Hematopoietic multipotent progenitor cell treated with erythropoietin and hydrocortisone succinate and interleukin-3 and kit ligand, for 15 days (in vitro differentiated cells): ENCODE measurements at places on chromosomes 16 and 17.
A peak's percentile ranks its signal among the peaks of the same experiment; 100 is the strongest.

GRCh38 chr17:67107171-67107570 lies 62.8 kb downstream of the CACNG1 start:
- no peak for DNase-seq

- no peak for DNase-seq
Observed at GRCh38 chr16:49061137-49061714, 220.4 kb downstream of the CBLN1 start.

DNA sequence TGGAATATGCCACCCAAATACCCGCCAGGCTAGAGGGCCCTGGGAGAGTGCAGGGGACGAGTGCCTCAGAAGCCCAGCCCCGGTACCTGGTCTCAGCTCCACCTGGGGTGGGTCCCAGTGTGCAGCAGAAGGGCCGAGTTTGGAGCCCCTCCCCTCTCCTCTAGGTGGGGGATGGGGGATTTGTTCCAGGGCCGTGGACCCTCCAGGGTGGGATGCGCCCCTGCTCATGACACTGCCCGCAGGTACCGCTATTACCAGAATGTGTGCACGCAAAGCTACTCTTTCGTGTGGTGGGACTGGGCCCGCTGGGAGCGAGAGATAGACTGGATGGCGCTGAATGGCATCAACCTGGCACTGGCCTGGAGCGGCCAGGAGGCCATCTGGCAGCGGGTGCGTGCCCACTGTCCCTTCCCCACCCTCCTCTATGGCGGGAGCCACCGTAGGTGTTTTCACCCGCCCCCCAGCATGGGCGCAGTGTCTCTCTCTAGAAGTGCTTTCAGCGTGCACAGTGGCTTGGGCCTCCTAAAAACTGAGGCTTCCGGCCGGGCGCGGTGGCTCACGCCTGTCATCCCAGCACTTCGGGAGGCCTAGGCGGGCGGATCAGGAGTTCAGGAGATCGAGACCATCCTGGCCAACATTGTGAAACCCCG lies 1.2 kb downstream of the NAGLU start:
- no peak for DNase-seq

- DNase-seq: no peak
Observed at GRCh38 chr17:17497065-17497844, 1.1 kb upstream of the RASD1 start.

DNA sequence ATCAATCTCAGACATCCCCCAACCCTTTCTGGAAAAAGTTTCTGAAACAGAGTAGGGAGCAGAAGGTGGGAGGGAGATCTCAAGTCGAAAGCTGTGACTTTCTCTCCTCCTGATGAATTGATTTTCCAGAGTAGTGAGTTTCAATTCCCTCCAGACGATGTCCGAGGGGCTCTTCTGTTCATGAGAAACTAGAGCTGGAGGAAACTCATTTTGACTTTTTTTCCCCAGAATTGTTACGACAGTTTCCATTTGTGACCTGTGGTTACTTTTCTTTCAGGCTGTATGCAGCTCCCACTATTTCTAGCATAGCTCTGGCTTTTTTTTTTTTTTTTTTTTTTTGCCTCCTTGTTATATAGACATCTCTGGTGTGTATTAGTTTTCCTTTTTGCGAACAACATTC lies 422.1 kb upstream of the SALL1 start:
- DNase-seq: no peak

DNA sequence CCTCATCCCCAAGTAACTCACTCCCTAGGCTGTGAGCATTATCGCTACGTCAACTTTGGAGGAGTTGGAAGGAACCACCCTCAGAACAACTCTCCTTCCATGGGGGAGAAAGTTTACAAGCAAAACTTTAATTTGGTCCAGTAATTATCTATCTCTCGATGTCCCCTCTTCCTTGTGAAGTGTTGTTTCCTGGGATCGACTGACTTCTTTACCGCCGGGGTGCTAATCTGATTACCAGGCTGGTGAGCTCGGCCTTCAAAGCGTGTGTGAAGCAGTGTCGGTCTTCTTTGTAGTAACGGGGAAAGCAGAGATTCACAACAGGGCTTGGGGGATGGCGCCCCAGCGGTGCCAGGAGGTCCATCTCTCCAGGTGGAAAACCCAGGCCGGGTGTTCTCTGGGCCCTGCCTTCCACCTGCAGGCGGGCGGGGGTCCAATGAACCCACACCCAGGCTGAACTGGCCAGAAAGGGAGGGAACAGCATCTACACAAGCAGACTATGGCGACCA lies 14.5 kb upstream of the FOXF1 start:
- no peak for DNase-seq

GRCh38 chr17:75764711-75765421 lies at the start of gene GALK1:
Gene GALK1, minus strand, starts transcription at chr17:75765192. Its CDS starts 56 bp downstream, at chr17:75765136.
- peak; percentile 52 for DNase-seq

DNA sequence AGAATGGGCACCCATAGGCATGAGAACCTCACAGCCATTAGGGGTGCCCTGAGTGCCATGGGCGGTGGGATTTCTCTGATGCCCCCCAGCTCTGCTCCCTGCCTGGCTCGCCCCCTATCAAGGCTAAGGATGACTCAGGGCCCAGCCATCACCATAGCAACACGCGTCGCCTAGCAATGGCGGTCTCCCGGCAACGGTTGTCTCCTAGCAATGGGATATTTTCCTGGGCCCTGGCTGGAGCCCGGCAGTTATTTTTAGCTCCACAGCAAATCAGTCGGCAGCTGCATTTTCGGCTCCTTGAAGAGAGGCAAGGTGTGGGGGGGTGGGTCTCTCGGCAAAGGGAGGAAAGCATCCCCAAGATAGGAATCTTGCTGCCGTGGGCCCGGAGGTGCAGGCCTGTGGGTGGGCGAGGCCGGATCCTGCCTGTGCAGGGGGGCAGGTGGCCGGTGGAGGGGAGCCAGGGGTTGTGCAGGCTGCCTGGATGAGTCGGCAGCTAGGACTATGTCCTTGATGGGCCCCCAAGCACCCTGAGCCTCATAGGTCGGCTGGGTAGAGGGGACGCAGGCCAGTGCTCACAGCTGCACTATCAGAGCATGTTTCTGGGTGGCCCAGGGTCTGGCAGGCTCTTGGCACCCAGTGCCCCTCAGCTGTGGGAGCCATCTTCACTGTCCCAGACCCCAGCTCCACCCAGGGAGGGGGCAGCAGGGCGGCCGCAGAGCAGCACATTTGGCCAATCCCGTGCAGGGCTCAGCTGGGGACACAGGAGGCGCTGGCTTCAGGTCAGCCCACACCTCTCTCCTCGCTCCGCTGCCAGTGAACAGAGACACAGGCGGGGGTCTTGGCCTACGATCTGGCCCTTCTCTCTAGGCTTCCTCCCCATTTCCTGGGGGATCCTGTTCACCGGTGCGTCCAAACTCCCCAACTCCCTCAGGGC lies 4.2 kb upstream of the FBXL16 start:
- no peak for DNase-seq

GRCh38 chr17:79045842-79046196 lies 21.9 kb downstream of the C1QTNF1 start:
- DNase-seq: peak; percentile 51

- no peak for DNase-seq
Observed at GRCh38 chr17:19676896-19677295, 28.3 kb downstream of the ALDH3A2 start.

- DNase-seq: no peak
Observed at GRCh38 chr17:61309362-61310256, 90.0 kb upstream of the TBX2 start.

- DNase-seq: no peak
Observed at GRCh38 chr17:48726114-48726915, 2.2 kb downstream of the HOXB13 start.

DNA sequence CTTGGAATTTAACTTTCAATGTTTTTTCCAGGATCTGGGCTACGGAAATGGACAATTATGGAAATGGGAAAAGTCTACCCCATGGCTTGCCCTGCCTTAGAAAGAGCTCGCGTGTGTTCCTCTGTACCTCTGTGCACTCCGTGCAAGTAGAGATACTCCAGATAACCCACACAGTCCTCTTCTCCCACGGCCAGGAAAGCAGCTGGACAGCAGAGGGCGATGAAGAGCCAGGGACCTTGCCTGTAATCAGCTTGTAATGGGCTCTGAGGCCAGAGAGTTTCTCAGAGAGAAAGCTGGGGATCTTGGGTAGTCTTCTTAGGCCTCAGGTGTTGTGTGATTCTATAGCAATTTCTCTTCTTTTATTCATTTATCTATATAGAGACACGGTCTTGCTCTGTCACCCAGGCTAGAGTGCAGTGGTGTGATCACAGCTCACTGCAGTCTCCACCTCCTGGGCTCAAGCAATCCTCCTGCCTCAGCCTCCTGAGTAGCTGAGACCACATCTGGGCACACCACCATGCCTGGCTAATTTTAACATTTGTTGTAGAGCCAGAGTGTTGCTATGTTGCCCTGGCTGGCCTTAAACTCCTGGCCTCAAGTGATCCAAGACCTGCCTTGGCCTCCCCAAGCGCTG lies 2.4 kb upstream of the SOCS7 start:
- DNase-seq: peak; percentile 84

DNA sequence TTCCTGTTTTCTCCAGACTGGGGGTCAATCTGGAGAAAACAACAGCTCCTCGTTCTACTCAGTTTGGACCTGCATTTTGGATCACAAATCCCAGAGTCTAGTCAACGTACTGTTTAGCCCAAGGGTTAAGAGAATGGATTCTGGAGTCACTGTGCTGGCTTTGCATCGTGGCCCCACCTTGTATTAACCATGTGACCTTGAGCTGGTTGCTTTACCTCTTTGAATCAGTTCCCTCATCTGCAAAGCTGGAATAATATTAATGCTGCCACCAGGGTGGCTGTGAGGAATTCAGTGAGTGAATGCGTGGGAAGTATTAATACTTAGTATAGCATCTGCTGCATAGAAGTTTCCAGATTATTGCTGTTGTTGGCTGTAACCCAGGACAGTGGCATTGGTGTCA lies 11.3 kb upstream of the DHRS7C start:
- no peak for DNase-seq

GRCh38 chr17:81858967-81859905 lies 1.1 kb downstream of the P4HB start:
- DNase-seq: peak; percentile 14

DNA sequence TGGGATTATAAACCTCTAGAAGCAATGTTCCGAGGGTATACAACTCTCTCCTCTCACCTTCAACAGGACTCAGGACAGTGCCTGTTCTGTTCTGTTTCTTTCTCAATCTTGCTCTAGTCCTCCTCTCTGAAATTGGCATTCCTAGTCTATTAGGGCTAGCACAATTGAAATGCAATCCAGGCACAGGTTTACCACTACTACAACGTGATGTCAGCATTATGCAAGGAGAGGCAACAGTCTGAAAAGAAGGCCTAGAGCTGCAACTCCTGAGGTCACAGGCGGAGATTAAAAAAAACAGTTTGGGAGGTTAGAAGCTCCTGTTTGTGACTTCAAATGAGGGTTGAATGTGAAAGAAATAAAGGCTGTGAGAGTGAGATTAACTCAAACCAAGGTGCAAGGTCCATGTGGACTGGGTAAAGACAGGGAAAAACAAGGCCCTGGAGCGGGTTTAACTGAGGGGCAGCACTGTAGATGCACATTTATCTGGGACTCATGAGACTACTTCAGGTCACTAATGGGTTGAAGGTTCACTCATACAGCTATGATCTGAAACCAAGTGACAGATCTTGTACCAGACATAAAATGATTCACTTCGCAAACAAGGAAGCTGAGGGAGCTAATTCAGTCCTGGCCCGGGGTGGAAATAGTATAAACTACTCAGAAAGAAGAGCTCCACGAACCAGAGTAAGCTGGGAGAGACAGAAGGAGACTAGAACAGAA lies 16.8 kb downstream of the AMFR start:
- DNase-seq: no peak

- DNase-seq: no peak
Observed at GRCh38 chr16:51535591-51535990, 384.5 kb upstream of the SALL1 start.

DNA sequence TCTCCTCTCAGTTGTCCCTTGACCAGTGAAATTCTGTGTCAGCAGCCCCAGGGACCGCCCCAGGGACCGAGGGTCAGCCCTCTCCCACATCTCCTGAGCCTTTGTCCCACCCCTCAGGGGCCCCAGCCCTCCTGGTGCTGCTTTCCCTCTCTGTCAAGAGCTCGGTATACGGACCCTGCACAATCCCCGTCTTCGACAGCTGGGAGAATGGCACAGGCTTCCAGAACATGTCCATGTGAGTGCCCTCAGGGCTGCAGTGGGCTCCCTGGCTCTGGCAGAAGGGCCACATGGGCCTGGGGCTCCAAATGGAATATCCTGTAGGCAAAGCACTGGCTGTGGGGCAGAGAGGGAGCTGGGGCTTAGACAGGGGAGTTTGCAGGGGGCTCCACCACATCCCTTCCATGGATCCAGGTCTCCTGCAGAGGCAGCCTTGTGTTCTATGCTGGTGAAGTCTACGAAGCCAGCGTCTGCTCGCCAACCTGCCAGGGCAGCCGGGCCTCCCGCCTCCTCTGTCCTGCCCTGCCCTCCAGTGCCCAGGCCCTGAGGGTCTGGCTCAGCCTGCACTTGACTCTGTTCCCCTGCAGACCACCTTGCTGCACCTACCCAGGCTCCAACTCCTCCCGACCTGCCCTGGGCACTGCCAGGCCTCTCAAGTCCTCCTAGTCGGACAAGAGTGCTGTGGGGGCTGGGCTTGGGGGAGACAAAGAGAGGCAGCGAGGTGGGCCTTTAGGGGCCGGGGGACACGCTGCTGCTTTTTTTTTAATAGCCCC lies 28.0 kb downstream of the ADGRG5 start:
- no peak for DNase-seq

GRCh38 chr16:83533193-83533592 lies 274.6 kb upstream of the HSBP1 start:
- DNase-seq: no peak

- DNase-seq: no peak
Observed at GRCh38 chr17:17346428-17347233, 43.5 kb downstream of the NT5M start.

DNA sequence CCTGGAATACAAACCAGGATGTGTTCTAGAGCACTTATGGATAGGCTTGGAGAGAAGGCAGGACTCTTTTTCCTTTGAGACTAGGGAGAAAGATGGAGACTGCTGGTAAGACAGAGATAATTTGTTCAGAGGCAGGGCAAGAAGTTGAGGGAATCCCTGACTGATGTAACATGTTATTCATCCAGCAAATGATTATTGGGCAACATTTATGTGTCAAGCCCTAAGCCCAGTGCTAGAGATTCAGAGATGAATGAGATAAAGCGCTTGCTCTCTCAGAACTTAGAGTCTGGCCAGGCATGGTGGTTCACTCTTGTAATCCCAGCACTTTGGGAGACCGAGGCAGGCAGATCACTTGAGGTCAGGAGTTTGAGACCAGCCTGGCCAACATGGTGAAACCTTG lies 47.8 kb upstream of the NUFIP2 start:
- no peak for DNase-seq

DNA sequence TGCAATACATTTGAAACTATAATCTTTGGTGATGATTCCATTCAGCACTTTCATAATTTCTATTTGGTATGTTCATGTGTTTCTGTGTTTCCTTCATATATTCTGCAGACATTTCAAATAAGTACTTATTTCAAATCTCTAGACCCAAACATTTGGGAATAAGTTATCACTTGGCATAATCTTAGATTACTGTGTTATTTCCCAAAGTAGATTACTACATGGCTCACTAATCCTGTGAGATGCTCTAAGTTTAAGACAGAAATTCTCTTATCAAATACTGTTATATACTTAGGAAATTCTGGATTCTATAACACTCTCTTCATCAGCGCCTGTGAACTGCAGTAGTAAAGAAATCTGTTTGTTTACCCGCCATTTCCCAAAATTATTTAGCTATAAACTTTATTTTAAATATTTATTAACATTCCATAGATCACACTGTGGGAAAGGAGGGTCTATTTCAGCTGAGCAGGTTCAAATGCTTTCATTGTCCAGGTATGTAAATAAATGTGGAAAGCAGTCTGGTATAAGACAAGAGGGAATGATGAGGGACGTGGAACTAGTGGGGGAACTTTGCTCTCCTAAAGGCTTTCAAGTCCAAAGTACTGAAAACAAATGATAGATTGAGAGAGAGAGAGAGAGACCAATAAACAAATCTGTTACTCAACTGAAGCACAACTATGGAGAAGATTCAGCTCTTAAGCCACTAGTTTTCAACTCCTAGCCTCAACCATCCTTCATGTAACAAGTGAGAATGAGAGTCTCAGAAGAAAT lies 61.8 kb upstream of the TOM1L1 start:
- no peak for DNase-seq
